ENCODE measurements at places on chromosomes 2 and 18.

DNA sequence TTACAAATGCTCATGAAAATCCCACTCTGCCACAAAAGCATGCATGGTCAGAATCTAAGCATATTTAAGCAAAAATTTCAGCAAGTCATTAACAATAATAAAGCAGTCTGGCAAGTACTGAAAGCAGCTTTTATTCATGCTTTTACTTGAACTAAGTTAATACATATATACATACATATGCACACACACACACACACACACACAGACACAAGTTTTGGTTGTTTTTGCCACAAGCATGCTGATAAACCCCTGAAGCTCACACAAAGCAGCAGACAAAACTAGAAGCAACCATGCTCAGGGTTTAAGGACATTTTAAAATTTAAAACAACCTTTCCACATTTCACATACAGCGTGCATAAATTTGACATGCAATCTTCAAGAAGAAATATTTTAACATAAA lies 819.1 kb upstream of the FSHR start:
- DNase-seq, result no peak

DNA sequence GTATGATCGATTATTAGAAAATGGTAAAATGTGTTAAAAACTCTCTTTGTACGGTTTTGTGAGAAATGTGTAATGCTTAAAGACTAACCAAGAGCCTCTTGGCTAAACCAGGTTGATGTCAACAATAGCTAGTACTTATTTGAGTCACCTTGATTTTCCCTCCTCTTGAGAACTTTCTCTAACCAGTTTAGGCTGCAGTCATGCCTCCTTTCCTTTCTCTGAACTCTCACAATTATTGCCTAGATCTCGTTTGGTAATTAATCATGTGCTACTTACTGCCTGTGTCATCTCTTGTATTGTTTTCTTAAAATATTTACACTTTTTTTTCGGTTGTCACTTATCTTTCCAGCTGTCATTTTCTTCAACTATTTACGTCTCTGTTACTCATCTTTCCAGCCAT lies 1.1 kb upstream of the EPC2 start:
- DNase-seq, result no peak

GRCh38 chr2:215843579-215843978 lies 169.8 kb downstream of the MREG start:
- peak; percentile 44 for DNase-seq

DNA sequence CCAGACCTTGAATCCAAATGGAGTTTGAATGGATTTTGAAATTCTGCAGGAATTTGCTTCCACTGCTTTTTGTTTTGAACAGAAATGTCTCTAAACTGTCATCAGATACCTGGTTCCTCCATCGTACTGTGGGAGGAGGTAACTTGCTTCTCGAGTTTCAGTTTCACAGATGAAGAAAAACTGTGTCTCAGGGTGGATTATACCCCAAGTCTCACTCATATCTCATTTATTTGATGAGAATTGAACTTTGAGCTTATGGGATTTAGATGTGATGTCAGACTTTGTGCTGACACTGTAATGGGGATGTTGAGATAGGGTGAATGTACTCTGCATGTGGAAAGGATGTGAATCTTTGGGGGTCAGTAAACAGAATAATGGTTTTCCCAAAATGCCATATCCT lies 107.5 kb downstream of the GORASP2 start:
- DNase-seq, result no peak

DNA sequence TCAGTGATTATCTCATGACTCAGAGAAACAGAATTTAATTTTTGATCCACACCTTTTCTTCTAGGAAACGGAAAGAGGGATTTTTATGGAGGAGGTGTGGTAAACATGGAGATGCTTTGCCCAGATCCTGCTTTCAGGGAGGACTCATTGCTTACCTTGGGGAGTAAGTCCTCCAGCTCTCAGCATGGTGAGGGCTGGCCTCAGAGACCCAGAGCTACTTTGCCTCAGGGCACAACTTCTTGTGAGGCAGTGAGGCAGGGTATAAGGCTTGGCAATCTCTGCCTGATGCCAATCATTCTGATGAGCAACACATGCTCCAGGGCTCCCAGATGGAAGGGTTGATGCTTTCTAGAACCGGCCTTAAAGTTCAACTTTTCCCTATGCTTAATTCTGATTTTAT lies 189.9 kb upstream of the DCC start:
- DNase-seq, result no peak

GRCh38 chr2:41199334-41199733 lies 747.4 kb upstream of the SLC8A1 start:
- DNase-seq, result no peak

GRCh38 chr2:33365264-33365970 lies 111.0 kb upstream of the RASGRP3 start:
- DNase-seq, result no peak

DNA sequence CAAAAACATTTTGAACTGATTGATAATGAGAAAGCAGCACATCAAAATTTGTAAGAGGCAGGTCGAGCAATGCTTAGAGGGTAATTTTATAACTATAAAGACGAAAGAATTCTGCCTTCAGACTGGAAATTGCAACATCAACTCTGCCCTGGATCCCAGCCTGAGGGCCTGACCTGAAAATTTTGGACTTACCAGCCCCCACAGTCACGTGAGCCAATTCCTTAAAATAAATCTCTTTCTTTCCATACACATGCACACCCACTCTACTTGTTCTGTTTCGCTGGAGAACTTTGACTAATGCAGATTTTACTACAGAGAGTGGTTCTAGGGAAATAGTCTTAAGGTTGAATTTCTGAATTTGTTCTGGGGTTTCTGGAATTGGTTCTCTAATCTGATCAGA lies 14.6 kb upstream of the ACOXL start:
- DNase-seq, result no peak

- no peak for DNase-seq
Measured at GRCh38 chr18:54192415-54192814, 32.1 kb downstream of the MBD2 start.

DNA sequence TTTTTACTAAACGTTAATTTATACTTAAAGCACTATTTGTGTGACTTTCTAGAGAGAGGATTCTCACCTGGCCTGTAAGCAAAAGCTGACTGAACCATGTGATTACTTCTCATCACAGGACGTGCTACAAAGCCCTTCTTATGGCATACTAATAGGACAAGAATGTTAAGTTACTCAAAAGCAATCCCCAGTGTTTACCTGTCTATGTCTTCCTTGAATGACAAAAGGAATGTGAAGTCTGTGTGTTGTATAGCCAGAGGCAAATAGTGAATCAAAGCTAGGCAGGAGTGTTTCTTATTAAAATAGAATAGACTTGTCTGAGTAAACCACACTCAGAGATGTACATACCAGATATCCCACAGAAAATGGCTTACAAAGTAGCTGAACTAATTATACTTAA lies 1465.5 kb downstream of the SUCLG1 start:
- DNase-seq, result no peak

Measured in ascending aorta (tissue), 2 donors.